ENCODE measurements at places on chromosomes 5 and 9. TPM values are rescaled to one million over a fixed set of nuclear protein-coding genes. Genes with fewer than 3 reads are reported as not detected.

The SHOC1 gene
- not detected for total RNA-seq

The ASPN gene
- total RNA-seq = 0.35 TPM

The JAKMIP2 gene
- total RNA-seq = 35.1 TPM

The IFNA21 gene
- not detected for total RNA-seq

The SPATA31D4 gene
- not detected for total RNA-seq

The SET gene
- total RNA-seq = 172 TPM

The ACTBL2 gene
- total RNA-seq = not detected

The PTGES gene
- total RNA-seq = 1.7 TPM

Data from dorsolateral prefrontal cortex (tissue), 122 donors.